ENCODE measurements at places on chromosomes 4 and X.

- DNase-seq = no peak
- no peaks in the 10 kb centered on the region for H3K27me3 ChIP-seq
- H3K27ac ChIP-seq = no peak overlapping the region
- no peaks in the 10 kb centered on the region for H3K4me1 ChIP-seq
- H3K4me3 ChIP-seq = no peak overlapping the region
These were observed 11.9 kb upstream of the UGDH start for GRCh38 chr4:39539089-39539611.

DNA sequence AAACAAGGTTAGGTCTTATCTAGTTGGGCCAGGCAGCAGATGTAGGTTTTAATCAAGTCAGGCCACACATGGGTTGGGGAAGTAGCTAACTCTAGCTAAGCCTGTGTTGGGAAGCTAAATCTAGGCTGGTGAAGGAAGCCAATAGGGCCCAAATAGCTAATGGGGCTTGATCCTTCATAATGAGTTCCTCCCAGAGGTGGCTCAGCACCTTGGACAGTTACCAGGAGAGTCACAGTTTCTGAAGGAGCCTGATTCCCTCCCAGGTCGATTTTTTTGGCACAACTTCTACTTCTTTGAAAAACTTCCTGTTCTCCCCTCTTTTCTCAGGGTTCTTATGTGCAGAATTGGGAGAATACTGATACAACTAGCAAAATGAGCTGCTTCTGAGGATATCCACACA is 242.5 kb upstream of the PRPS2 start:
- no peak overlapping the region for H3K27ac ChIP-seq
- H3K4me1 ChIP-seq = no peaks in the 10 kb centered on the region
- no peak overlapping the region for H3K4me3 ChIP-seq
- H3K27me3 ChIP-seq = peaks cover 1% of the 10 kb centered on the region
- H3K36me3 ChIP-seq = no peaks in the 10 kb centered on the region
- DNase-seq = no peak

GRCh38 chr4:157739242-157739641 is 433.6 kb downstream of the GASK1B start:
- no peak overlapping the region for H3K27ac ChIP-seq
- H3K27me3 ChIP-seq = no peaks in the 10 kb centered on the region
- no peak overlapping the region for H3K4me3 ChIP-seq
- no peak for DNase-seq
- no peaks in the 10 kb centered on the region for H3K4me1 ChIP-seq

DNA sequence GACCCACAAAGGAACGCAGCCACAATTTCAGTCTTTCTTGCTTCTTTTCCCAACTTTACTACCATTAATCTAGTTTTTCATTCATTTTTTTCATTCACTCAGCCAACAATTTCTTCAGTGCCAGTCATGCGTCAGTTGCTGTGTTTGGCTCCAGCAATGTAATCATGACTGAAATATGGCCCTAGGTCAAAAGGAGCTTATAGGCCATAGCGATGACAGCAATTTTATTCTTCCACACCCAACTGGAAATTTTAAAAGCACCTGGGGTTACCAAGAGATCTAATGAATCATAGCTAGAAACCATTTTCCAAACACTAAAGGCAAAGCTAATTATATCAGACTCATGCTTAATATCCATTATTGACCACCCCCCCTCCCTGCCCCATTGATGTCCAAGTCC is 29.8 kb upstream of the C1QTNF7 start:
- H3K36me3 ChIP-seq = peaks cover 2% of the 10 kb centered on the region
- H3K27ac ChIP-seq = no peak overlapping the region
- H3K4me3 ChIP-seq = no peak overlapping the region
- peaks cover 18% of the 10 kb centered on the region for H3K4me1 ChIP-seq
- DNase-seq = no peak

DNA sequence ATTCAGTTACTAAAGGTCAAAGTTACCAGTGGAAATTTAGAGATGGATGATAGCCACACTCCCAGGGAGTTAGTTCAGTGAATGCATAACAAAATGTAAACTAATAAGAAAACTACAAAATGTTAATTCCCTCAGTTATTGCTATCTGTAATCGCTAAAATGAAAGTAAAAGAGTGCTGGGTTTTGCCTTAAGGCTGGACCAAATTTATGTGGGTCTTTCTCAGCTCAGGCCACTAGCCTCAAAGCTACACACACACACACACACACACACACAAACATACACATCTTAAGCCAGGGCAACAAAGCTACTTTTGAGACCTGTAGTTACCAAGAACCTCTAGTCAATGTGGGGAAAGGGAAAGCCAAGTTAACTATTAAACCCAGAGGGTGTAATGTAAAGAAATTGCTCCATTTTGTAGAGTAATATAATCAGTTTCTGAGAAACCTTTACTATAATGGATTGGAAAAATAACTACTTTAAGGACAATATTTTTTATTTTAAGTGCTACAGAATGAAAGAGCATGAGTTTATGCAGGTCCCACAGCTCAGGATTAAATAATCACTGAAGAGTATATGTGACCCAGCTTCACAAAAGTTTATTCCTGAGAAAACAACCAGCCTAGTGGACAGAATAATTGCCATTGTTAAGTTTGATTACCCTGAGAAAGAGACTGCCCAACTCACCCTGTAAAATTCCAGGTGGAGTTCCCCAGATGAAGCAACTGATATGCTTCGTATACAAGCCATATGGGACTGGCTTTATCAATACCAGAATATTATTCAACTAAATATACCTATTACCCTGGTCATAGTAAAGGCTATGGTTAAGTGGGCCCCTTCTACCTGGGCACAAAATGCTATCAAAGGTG is 8.9 kb upstream of the UGT2A3 start:
- H3K36me3 ChIP-seq = no peaks in the 10 kb centered on the region
- H3K4me3 ChIP-seq = no peak overlapping the region
- H3K27me3 ChIP-seq = no peaks in the 10 kb centered on the region
- H3K4me1 ChIP-seq = no peaks in the 10 kb centered on the region
- DNase-seq = no peak
- no peak overlapping the region for H3K27ac ChIP-seq

GRCh38 chr4:5711479-5712184 is 631 bp downstream of the EVC start:
- H3K27me3 ChIP-seq = peaks cover 26% of the 10 kb centered on the region
- peak overlapping the region; percentile 24 for H3K4me3 ChIP-seq
- H3K36me3 ChIP-seq = peaks cover 2% of the 10 kb centered on the region
- no peak overlapping the region for H3K27ac ChIP-seq

GRCh38 chr4:137621056-137621455 is 88.8 kb upstream of the PCDH18 start:
- no peaks in the 10 kb centered on the region for H3K36me3 ChIP-seq
- no peak for DNase-seq
- H3K4me1 ChIP-seq = no peaks in the 10 kb centered on the region
- H3K4me3 ChIP-seq = no peak overlapping the region
- H3K27ac ChIP-seq = no peak overlapping the region

- H3K27me3 ChIP-seq = no peaks in the 10 kb centered on the region
- no peak overlapping the region for H3K4me3 ChIP-seq
- H3K36me3 ChIP-seq = no peaks in the 10 kb centered on the region
- DNase-seq = no peak
These were observed 162.2 kb upstream of the GPR101 start for GRCh38 chrX:137195991-137196390.

DNA sequence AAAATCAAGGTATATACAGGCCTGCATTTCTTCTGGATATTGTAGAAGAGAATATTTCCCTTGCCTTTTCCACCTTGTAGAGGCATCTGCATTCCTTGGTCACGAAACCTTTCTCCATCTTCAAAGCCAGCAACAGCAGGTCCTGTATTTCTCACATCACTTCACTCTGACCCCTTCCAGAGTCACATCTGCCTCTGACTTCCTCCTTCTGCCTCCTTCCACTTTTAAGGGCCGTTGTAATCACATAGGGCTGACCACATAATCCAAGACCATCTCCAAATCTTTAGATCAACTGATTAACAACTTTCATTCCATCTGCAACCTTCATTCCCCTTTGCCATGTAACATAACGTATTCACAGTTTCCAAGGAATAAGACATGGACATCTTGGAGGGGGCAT is 38.3 kb upstream of the NDP start:
- H3K4me1 ChIP-seq = peaks cover 5% of the 10 kb centered on the region
- H3K27me3 ChIP-seq = peaks cover 3% of the 10 kb centered on the region
- H3K4me3 ChIP-seq = no peak overlapping the region
- H3K27ac ChIP-seq = no peak overlapping the region
- no peak for DNase-seq

Measured in memory B cell (primary cell).